ENCODE measurements at places on chromosomes 13 and 19. TPM values are rescaled to one million over a fixed set of nuclear protein-coding genes. Genes with fewer than 3 reads are reported as not detected.

KLF1 gene
- not detected for total RNA-seq

RNF225 gene
- 0.66 TPM for total RNA-seq

CEACAM7 gene
- not detected for total RNA-seq

KLK4 gene
- not detected for total RNA-seq

HIPK4 gene
- not detected for total RNA-seq

GSX1 gene
- not detected for total RNA-seq

NMRK2 gene
- total RNA-seq: not detected

RFXAP gene
- total RNA-seq: 1.3 TPM

TMEM255B gene
- 0.50 TPM for total RNA-seq

CLDN10 gene
- total RNA-seq: not detected

DYRK1B gene
- total RNA-seq: 17.7 TPM

ZNF600 gene
- total RNA-seq: 4.7 TPM

SHISA2 gene
- total RNA-seq: under 0.01 TPM

SMIM24 gene
- not detected for total RNA-seq

RGS9BP gene
- 0.83 TPM for total RNA-seq

EBPL gene
- 57.0 TPM for total RNA-seq

THSD8 gene
- not detected for total RNA-seq

CEACAM3 gene
- total RNA-seq: not detected

C13orf42 gene
- total RNA-seq: not detected

ZNF560 gene
- total RNA-seq: 2.2 TPM

TBXA2R gene
- 2.9 TPM for total RNA-seq

CGB7 gene
- total RNA-seq: not detected

All from smooth muscle cell of trachea (primary cell).